ENCODE measurements at places on chromosomes 5 and 9. TPM values are rescaled to one million over a fixed set of nuclear protein-coding genes. Genes with fewer than 3 reads are reported as not detected.

ADGRD2 gene
- not detected for total RNA-seq

CATSPER3 gene
- 0.68 TPM for total RNA-seq

CNTRL gene
- total RNA-seq = 5.4 TPM

FBP2 gene
- 0.31 TPM for total RNA-seq

CXCL14 gene
- total RNA-seq = 11.7 TPM

IL33 gene
- total RNA-seq = 50.1 TPM

ARL14EPL gene
- not detected for total RNA-seq

OR1J2 gene
- not detected for total RNA-seq

CTNND2 gene
- total RNA-seq = 11.6 TPM

AIF1L gene
- total RNA-seq = 22.0 TPM

TSSK1B gene
- total RNA-seq = not detected

WDR31 gene
- 4.9 TPM for total RNA-seq

CACNA1B gene
- 0.56 TPM for total RNA-seq

ARSI gene
- 0.84 TPM for total RNA-seq

FRMD3 gene
- 40.0 TPM for total RNA-seq

SPEF2 gene
- 2.8 TPM for total RNA-seq

OXCT1 gene
- 80.2 TPM for total RNA-seq

GNE gene
- total RNA-seq = 14.3 TPM

SPAG8 gene
- total RNA-seq = 1.3 TPM

MYMK gene
- total RNA-seq = not detected

ZNF883 gene
- 2.8 TPM for total RNA-seq
